ENCODE measurements at places on chromosomes 12 and 14. TPM values are rescaled to one million over a fixed set of nuclear protein-coding genes. Genes with fewer than 3 reads are reported as not detected.

DNA sequence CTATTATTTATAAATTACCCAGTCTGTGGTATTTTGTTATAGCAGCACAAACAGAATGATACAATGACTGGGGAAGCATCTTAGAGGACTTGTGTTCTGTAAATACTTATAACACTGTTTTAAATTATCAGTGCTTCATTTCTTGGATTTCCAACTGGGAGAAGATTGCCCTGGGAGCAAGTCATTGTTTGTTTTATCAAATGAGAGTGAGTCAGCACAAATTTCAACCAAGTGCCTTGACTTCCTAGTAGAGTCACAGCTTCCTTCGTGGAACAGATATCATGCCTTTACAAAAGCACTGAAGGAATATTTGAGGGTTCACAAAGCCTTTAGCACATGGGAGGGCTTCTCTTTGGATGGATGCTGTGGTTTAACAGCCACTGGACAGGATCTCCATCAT lies 234.1 kb downstream of the KTN1 start:
- no peak for DNase-seq

GRCh38 chr12:111434049-111434448 lies 28.3 kb downstream of the SH2B3 start:
- DNase-seq, result no peak

DNA sequence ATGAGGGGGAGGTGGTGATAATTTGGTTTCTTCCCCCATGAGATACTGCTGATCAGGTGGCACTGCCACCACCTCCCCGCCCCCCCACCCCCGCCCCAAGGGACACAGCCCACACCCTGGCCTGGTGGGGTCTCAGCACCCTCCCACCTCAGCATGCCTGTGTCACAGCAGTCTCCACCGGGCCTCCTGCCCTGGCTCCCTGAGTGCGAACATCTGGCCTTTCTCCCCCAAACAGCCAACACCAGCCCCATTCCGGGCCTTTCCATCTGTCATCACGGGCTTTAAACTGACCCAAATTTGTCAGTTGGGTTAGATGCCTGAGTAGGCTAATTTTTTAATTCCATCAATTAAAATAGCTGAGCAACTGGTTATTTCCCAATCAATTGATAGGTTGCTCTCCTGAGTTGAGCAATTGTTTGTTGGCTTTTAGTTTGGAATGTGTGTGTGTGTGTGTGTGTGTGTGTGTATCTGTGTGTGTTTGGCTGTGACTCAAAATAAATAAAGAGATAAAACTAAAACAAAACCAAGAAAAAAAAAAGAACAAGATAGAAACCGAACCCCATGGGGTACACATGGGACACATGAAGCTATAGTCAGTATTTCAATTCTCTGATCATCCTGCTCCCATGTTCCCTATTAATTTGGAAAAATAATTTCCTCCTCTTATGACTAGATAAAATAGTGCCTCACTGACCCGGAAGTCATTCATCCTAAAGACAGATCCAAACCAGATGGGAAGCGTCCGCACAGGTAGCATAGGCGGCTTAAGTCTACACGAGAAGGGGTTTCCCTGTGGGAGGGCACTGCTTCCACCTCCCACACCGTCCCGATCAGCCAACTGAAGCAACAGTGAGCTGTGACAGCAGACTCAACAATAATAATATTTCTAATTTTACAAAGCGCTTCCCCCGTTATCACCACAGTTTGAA lies 7.4 kb downstream of the SERPINA12 start:
- no peak for DNase-seq

DNA sequence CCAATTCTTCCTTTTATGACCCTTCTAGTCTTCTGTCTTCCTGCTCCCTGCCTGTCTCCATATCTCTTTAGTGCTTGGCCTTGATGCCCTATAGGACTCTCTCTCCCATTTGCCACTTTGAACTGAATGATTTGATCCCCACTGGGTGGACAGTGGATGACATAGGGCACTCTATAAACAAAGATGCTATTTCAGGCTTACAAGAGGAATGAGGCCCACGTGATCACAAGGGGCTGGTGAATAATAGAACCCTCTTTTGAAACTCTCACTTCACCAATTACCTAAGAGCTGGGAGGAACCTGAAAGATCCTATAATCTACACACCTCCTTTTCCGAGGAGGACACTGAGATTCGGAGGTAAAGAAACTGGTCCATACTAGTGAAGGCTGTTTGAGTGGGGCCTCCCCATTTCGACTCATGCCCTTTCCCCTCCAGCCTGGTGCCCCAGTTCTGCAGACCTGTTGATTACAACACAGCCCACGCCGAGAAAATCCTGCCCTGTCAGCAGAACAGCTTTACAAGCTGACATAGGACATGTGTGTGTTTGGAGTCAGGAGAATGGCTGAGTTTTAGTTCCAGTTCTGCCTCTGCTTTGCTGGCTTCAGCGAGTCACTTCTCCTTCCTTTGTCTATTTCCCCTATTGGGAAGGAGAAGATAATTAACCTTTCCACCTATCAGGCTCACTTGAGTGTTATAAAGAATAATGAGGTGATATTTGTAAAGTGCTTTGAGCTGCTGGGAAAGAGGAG lies 400.3 kb downstream of the ZFP36L1 start:
- DNase-seq, result no peak

DNA sequence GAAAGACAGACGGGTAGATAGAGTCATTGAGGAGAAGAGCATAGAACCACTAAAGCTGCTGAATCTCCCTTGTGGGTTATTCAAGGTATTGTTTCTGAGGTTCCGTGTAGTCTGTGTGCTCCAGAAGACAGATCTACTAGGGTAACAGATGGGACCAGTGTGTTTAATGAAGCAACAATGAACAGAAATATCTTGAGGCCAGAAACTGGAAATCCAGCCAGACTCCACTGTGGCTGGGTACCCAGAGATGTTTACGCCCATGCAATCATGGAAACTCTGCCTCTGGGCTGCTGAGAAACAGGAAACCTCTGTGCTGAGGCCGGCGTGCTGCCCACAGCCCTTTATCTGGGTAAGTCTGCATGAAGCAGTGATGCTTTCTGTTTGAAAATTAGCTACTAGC lies 8.3 kb downstream of the PROX2 start:
- peak; percentile 53 for DNase-seq

DNA sequence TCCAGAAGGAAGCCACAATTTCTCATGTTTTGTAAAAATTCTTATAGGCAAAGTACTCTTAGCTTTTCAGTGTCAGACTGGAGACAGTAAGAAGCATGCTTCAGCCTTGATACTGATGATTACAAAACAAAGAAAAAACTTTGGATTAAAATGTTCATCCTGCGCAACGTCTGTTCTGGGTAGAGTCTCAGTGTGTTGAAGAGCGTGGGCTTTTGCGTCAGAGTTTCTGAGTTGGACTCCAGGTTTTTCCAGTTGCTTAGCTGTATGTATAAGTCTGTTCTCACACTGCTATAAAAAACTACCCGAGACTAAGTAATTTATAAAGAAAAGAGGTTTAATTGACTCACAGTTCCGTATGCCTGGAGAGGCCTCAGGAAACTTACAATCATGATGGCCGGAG lies 508.1 kb downstream of the DIO2 start:
- no peak for DNase-seq

- no peak for DNase-seq
These were observed 76.0 kb upstream of the FZD10 start for GRCh38 chr12:130086248-130086647.

The CCDC85C gene
- 0.81 TPM for total RNA-seq

The CSRP2 gene
- 0.54 TPM for total RNA-seq

GRCh38 chr14:68331426-68331825 lies 461.4 kb downstream of the ZFP36L1 start:
- DNase-seq, result no peak

DNA sequence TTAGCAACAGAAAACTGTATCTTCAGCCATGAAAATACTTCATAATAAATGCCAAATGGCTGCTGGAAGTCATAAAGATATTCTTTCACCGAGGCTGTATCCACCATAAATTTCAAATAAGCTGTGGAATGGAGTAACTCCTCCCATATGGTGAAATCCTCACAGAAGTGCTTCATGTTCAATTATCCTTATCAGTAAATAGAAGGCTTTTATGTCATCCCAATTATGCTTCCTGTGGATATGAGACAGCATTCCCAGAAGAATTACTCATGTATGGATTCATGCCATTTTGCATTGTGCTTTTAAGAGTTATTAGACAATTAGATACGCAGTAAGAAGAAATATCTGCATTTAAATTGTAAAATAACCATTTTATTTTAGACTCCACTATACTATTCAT lies 99.0 kb downstream of the RTN1 start:
- no peak for DNase-seq

GRCh38 chr12:97184127-97184773 lies 277.2 kb downstream of the NEDD1 start:
- no peak for DNase-seq

GRCh38 chr12:104272938-104273337 lies 30.6 kb upstream of the EID3 start:
- no peak for DNase-seq

DNA sequence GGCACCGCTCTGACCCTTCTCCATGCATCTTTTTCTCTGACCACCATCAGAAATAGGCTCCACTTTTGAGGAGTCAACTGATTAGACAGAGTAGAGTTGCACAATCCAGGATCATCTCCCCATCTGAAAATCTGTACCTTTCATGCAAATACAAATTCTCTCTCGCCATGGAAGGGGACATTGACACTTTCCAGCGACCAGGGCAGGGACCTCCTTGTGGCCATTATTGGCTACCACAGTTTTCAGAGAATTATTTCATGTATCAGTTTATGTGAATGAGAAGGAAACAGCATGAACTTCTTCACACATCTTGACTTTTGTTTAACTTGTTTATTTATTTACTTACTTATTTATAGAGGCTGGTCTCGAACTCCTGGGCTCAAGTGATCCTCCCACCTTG lies 13.8 kb upstream of the RAN start:
- no peak for DNase-seq

The HSPA2 gene
- total RNA-seq, result 5.1 TPM

DNA sequence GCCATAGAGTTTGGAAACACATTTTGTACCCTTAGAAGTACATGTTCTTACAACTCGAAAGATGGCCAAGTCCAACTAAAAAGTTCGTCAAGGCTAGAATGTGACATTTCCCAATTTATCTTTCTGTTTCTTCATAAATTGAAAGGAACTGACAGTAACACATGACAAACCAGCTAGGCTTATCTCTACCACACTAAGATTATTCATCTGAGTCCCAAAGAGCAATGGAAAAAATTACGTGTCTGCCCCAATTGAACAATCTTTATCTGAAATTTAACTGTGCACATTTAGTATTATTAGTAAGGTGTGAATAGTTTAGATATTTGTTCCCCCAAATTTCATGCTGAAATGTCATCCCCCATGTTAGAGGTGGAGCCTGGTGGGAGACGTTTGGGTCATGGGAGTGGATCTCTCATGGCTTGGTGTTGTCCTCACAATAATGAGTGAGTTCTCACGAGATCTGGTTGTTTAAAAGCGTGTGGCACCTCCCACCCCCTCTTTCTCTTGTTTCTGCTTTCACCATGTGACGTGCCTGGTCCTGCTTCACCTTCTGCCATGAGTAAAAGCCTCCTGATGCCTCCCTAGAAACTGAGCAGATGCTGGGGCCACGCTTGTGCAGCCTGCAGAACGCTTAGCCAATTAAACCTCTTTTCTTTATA lies 13.3 kb downstream of the CPM start:
- no peak for DNase-seq

DNA sequence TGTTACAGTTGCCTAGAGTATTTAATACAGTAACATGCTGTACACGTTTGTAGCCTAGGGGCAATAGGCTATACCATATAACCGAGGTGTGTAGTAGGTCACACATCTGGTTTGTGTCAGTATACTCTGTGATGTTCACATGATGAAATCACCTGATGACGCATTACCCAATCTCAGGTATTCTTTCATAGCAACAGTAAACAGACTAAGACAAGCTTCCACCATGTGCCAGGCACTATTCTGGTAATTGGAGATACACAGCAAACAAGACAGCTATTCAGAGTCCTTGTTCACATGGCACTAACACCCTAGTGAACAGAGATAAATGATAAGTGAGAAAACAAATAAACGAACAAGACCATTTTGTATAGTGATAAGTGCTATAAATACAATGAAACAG lies 3.8 kb upstream of the PDE3A start:
- no peak for DNase-seq

The GLT1D1 gene
- under 0.01 TPM for total RNA-seq

The MYH6 gene
- total RNA-seq, result under 0.01 TPM

- no peak for DNase-seq
These were observed 52.7 kb downstream of the FOXN3 start for GRCh38 chr14:89364316-89364715.

GRCh38 chr14:85912141-85912540 lies 382.2 kb downstream of the FLRT2 start:
- no peak for DNase-seq

GRCh38 chr14:89933002-89933401 lies 21.5 kb downstream of the EFCAB11 start:
- no peak for DNase-seq

- no peak for DNase-seq
These were observed 88.2 kb upstream of the PTGDR start for GRCh38 chr14:52179141-52179790.

Data from hematopoietic multipotent progenitor cell (in vitro differentiated cells).